NCI-H2081 (cell line): ENCODE measurements at places on chromosomes 7 and 10.
A peak's percentile ranks its signal among the peaks of the same experiment; 100 is the strongest.

GRCh38 chr10:15348579-15348978, 22.5 kb downstream of the FAM171A1 start:
- DNase-seq, result peak; percentile 16

DNA sequence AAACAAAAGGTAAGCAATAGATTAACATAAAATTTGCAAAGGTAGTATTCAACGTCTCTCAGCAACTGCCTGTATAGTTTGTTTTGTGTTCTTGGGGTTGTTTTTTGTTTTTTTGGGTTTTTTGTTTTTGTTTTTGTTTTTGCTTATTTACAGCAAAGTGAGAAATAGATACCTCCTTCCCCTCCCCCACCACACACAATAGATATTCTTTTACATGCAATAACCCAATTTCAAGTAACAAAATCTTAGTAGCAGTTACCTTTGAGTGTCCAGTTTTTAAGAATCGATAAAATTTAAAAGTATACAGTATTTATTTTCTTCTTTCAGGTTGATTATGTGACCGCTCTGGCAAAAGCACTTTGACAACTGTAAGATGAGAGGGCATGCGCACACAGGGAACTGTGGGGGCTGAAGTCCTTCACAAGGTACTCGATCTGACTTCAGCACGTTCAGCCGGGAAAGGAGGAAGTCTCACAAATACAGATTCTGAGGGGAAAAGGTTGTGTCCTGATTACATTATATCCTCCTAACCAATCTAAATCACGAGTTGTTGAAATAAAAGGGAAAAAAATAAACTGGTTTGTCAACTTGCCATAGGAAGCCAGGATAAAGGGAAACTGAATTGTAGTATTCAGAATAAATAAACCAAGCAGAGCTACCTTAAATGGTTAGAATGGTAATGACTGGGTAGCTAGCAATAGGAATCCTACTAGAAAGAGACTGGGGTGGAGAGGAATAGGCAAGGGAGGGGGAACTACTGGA, 47.8 kb downstream of the CPEB3 start:
- peak; percentile 83 for DNase-seq

GRCh38 chr7:116736927-116737715, 65.1 kb downstream of the MET start:
- no peak for DNase-seq

DNA sequence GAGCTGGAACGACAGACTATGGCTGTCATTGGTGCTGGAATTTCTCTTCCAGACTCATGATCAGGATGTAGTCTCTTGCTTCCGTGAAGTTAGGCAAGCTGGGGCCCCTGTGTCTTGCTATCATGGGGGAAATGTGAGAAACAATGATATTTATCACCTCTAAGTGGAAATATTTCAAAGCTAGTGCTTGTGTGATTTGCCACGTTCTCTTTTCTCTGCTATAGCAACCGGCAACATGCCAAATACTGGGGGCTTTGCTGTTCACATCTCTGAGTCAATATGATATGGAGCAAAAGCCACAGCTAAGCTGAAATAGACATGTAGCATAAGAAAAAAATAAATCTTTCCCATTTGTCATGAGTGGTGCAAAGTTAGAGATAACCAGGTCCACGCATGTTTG, 668.2 kb upstream of the IGFBP3 start:
- DNase-seq, result no peak

- DNase-seq, result no peak
Measured at GRCh38 chr10:128237710-128238109, 111.5 kb upstream of the MKI67 start.

GRCh38 chr10:34906067-34906965, 91.2 kb upstream of the PARD3 start:
- no peak for DNase-seq

DNA sequence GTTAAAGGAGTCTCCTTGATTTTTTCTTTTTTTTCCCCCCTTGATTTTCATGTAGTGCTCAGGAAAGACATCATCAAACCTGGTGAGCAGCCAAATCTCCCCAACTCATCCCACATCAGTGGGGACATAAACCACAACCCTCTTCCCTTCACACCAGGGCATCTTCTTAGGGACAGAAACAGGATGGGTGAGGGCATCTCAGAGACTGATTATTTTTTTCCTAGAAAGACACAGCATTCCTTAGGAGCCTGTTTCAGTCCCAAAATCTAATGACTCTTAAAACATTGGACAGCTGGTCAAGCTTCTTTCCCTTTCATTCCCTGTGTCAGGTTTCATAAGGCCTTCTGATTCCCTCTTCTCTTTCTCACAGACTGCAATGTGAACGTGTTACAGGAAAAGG, 31.5 kb upstream of the GSAP start:
- DNase-seq, result no peak

- DNase-seq, result no peak
Measured at GRCh38 chr7:131027287-131027773, 293.3 kb upstream of the KLF14 start.

DNA sequence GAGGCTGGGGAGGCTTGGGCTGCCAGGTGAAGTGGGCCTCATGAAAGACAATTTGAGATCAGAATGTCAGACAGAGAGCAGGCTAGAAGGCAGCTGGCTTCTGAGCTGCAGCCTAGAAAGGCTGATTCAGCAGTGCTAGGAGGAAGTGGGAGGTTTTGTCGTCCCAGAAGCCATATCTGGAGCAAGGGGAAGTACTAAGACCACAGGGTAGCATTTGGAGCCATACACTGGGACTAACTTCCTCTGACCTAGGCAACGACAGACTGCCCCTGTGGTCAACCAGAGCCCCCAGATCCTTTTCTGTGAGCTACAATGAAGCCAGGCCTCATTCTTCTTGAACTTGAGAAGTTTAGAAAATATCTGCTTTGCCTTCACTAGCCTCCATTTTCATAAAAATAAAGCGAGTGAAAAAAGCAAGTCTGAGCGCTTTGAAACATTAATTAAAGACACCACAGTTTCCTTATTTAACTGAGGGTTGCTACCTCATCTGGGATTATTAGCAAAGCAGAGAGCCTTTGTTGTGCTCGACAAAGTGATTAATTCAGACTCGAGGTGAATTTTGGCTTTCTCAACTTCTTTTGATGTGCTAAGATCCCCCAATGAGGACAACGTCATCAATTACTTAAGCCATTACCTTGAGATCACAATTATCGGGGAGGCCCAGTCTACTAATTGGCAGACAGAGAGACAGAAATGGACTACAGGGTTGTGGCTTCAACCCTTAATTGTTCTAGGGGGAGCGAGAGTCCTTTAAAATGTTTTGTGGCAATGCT, 26.6 kb downstream of the TBXAS1 start:
- no peak for DNase-seq

DNA sequence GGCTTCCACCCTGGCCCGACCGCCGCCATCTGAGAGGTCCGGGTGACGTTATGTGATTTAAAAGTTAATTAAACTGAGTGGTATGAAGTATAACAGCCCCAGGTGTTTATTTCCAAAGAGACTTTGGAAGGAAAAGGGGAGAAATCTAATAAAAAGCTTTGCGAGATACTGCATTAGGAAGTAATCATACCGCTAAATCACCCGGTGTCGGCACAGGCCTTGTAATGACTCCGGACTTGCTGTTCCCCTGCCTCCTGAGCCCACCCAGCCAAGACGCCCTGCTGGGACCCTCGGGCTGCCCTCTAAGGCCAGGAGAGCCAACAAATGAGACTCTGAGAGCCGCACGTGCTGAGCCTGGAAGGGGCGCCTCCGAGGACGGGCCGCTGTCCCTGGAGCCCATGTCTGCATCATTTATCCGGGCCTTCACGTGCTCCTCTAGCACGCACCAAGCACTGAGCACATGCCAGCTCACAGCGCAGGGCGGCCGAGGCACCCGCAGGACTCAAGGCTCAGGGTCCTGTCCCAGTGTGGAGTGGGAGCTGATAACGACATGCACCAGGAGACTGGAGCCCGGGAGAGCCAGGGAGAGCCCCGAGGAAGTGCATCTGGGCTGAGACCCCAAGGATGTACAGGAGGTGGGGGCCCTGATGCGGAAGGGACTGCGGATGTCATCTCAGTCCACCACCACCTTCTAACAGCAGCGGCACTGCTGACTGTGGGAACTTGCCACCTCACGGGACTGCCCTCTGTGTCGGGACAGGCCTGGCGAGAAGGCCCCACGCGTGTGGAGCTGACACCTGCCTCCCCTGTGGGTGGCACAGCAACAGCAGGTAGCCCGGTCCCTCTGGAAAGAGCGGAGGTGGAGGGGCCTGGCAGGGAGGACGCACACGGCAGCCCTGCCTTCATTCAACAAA, 182.7 kb downstream of the ELFN1 start:
- no peak for DNase-seq

GRCh38 chr7:31851119-31851518, 164.1 kb downstream of the PPP1R17 start:
- no peak for DNase-seq

GRCh38 chr10:132595854-132596253, 58.3 kb downstream of the INPP5A start:
- no peak for DNase-seq

GRCh38 chr10:67705921-67706320, 9.9 kb upstream of the CTNNA3 start:
- no peak for DNase-seq

GRCh38 chr10:132420981-132421846, 24.2 kb downstream of the PWWP2B start:
- no peak for DNase-seq

GRCh38 chr10:52609071-52609470, 163.5 kb downstream of the MBL2 start:
- no peak for DNase-seq
